SJSA1 (cell line): ENCODE measurements at places on chromosomes 1 and 21.

- DNase-seq: no peak
Observed at GRCh38 chr1:243447347-243447746, 191.5 kb downstream of the SDCCAG8 start.

- DNase-seq: no peak
Observed at GRCh38 chr21:39867198-39867650, at the start of gene PCP4. Gene PCP4 (plus strand): TSS chr21:39867438. CDS start chr21:39867502, 64 bp downstream.

GRCh38 chr1:3702528-3702927 lies 49.7 kb upstream of the CCDC27 start:
- DNase-seq: no peak

GRCh38 chr1:25082216-25082899 lies 149.9 kb downstream of the SYF2 start:
- peak; percentile 63 for DNase-seq

GRCh38 chr1:212968368-212968863 lies 18.1 kb downstream of the VASH2 start:
- DNase-seq: no peak

GRCh38 chr1:190808035-190808434 lies 330.4 kb upstream of the BRINP3 start:
- DNase-seq: no peak

GRCh38 chr1:204107892-204108291 lies 35.0 kb downstream of the SOX13 start:
- no peak for DNase-seq

- DNase-seq: no peak
Observed at GRCh38 chr1:30047576-30047975, 675.8 kb downstream of the MATN1 start.

GRCh38 chr1:177017287-177017852 lies 147.1 kb downstream of the ASTN1 start:
- no peak for DNase-seq

- no peak for DNase-seq
Observed at GRCh38 chr1:224198572-224198971, 15.5 kb downstream of the DEGS1 start.

GRCh38 chr1:3312898-3313575 lies 141.4 kb upstream of the ARHGEF16 start:
- peak; percentile 98 for DNase-seq

- no peak for DNase-seq
Observed at GRCh38 chr21:42835211-42835610, 44.1 kb downstream of the WDR4 start.

GRCh38 chr1:39453603-39454002 lies 37.8 kb upstream of the BMP8A start:
- no peak for DNase-seq

- no peak for DNase-seq
Observed at GRCh38 chr1:114458237-114458777, 52.7 kb downstream of the TRIM33 start.

DNA sequence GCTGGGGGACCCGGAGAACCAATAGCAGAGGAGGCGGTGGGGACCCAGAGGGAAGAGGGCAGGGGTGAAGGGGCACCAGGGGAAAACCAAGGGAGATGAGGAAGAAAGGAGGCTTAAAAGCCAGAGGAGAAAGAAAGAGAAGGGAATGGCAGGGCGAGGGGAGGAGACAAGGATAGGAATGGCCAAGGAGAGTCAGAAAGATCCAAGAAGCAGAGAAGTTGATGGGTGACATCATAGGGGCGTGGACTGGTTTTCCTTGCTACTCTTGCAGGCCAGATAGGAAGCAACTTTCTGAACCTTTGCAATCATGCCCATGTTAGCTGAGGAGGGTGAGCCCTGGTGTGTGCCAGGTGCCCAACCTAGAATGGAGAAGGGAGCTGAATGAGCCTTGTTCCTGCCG lies 5.4 kb downstream of the NPR1 start:
- no peak for DNase-seq

GRCh38 chr1:76583235-76583868 lies 283.9 kb upstream of the ST6GALNAC5 start:
- DNase-seq: no peak

DNA sequence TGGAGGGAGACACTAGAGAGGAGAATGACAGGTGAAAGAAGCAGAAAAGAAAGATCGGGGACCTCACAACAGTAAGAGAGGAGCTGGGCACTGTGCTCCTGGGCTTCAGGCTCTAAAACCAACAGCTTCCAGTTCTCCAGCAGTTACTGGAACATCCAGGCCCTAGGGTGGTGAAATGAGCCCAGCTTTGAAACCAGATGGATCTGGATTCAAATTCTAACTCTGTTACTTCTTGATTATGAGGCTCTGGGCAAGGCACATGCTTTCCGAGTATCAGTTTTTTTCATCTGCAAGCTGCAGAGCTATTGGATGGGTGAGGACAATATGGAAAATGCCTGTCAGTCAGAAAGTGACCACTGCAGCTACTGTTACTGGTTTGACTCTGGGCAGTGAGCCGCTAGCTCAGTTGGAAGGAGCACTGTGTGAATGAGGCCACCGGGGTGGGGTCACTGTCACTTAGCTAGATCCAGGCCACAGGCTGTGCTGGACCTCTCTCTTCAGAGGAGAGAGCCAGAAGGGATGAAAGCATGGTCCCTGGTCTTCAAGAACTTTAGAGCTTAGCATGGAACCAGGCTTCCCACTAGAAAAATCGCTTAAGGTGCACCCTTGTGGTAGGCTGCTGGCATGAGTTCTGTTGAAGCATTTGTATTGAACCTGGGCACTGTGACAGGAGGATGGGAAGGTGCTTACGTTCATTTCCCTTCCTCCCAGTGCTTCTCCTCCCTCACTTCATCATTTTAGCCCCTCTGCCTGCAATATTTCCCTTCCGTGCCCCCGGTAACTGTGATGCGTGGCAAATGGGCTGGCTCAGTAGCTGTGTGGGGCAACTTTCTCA lies 12.2 kb downstream of the PLEKHO1 start:
- DNase-seq: no peak

- no peak for DNase-seq
Observed at GRCh38 chr1:156150333-156151011, 2.9 kb upstream of the SEMA4A start.

GRCh38 chr1:19940486-19941205 lies 17.2 kb upstream of the PLA2G2E start:
- no peak for DNase-seq

DNA sequence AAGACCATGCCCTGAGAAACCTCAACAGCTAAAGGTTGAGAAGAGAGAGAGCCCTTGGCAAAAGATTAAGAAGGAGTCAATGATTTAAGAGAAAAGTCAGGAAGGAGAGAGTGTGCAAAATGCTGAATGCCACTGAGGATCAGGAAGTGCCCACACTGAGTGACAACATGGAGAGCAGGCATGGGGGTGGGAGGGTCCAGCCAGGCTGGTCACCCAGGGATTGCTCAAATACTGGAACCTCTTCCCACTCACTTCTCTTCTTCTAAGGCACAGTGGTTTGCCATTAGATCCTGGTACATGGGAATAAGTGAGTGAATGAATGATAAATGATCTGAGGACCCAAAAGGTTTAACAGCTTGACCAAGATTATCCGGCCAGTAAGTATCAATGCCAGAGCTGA lies 11.1 kb downstream of the PRR9 start:
- no peak for DNase-seq

- no peak for DNase-seq
Observed at GRCh38 chr1:211210052-211210451, 49.1 kb upstream of the RCOR3 start.
